ENCODE measurements at places on chromosomes 16 and 17. TPM values are rescaled to one million over a fixed set of nuclear protein-coding genes. Genes with fewer than 3 reads are reported as not detected.

DNA sequence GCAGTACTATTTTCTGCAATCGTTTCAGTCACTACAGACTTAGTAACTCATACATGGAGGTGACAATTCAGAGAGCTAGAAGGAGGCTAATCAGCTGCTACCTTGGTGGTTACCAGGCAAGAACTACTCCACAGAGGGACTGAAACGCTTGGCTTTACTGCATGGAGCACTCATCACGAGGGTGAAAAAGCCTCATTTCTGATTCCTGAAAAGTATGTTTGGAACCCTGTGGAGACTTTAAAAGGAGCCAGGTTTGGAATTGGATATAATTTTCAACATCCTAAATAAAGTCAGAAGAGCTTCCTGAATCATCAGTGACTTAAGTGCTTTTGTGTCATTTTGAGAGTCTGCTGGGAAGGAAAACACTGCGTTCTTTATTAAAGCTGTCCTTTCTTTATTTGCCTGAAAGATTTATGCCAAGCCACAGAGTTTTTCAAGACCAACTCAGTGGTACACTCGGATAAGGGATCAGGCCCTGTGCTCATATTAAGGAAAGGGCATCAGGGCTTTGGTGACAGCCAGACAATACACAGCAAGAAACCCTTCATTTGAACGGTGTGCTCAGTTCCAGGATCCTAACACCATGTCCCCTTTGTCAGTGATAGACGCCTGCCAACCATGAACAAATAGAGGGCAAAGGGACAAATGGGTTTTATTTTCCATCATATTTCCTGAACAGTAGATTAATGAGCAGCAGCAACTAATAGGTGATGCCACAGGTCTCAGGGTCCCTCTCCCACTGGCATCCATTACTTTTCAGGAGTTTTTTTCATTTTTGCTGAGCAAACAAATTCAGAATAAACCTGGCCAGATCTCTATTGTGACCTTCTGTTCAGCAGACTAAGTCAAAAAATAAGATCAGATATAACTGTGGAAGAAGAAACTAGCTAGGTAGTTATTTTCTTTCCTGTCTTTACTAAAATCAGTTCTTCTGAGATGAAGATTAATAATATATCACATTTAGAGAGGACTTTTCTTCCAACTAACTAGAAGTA lies 80.5 kb upstream of the CLEC18B start:
- no peak for DNase-seq

DNA sequence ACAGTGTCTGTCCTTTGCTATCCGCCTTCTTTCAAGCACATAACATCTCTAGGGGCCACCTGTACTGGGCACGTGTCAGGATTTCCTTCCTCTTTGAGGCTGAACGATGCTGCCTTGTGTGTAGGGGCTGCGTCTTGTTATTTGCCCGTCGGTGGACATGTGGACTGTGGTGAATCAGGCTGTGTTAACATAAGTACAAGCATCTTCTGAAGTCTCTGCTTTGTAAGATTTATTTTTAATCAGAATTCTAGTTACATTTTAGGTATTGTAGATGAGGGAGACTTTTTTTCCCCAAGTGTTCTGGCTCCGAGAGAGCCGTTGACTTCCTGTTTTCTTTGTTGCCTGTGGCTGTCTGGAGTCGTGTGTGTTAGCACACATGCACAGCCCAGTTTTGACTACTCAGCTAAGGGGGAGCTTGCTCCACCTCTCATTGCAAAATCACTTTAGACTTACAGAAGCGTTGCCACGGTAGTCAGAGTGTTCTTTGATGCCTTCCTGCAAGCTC lies 26.1 kb downstream of the SPG7 start:
- DNase-seq: no peak

DNA sequence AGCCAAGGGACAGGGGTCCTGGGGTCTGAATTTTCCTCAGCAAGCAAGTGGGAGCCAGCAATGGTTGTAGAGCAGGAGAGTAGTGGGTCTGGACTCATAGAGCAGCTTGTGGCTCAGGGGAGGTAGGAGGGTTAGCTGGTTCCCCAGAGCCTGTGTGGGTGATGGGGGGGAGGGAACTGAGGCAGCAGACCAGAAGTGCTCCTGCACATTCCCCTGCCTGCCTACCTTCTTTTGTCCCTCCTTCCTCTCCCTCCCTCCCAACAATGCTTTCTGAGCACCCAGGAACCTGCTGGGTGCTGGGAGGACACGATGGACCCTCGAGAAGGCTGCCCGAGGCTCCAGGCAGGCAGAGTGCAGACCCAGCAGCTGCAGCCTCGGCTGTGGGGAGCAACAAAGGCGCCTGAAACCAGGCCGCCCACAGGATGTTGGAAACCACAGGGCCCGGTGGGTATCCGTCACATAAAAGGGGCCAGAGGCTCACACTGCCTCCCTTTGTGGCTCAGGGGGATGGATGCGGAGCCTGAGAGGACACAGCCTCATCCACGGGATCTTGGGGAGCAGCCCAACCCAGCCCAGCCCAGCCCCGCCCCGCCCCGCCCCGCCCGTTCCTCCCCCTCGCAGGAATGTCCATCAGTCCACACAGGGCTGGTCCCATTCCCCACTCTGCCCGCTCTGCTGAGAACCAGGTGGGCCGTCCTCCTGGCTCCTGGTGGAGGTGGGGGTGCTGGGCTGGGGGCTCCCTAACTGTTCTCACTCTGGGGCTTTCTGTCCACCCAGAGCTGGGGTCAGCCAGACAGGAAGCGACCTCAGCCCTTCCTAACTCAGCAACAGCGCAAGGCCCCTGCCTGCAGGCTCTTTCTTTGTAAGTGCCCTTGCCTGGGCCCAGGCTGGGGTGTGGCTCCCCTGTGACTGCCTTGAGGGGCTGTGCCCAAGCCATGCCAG lies 1.7 kb upstream of the NLRC3 start:
- DNase-seq: no peak

TVP23A gene
- not detected for polyA plus RNA-seq

- DNase-seq: no peak
Observed at GRCh38 chr17:40796846-40797245, 2.9 kb downstream of the KRT28 start.

- DNase-seq: no peak
Observed at GRCh38 chr16:22743401-22743800, 70.6 kb upstream of the HS3ST2 start.

SYCE1L gene
- not detected for polyA plus RNA-seq

PIMREG gene
- polyA plus RNA-seq: 36.8 TPM

DNA sequence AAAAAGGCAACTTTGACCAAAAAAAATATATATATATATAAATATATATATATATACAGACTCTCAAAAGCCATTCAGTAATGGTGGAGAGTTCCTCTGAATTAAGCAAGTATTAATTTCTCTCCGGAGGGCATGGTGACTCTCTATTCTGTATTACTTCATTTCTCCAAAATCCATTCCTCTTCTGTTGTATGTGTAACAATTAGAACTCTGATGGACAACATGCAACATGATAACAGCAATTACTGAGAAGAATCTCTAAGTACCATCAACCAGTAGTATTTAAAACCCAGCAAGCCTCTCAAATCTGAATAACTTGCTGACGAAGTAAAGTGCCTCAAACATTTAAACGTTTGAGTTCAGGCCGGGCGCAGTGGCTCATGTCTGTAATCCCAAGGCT lies 2.3 kb downstream of the GRB2 start:
- DNase-seq: no peak

- no peak for DNase-seq
Observed at GRCh38 chr16:57409870-57410587, 5.5 kb downstream of the CCL17 start.

STARD3 gene
- polyA plus RNA-seq: 69.2 TPM

MAP2K6 gene
- polyA plus RNA-seq: 2.4 TPM

- no peak for DNase-seq
Observed at GRCh38 chr16:68147444-68147843, 62.3 kb downstream of the NFATC3 start.

- no peak for DNase-seq
Observed at GRCh38 chr16:73280388-73280787, 232.5 kb upstream of the ZFHX3 start.

- DNase-seq: no peak
Observed at GRCh38 chr16:80046848-80047247, 446.3 kb upstream of the MAF start.

- DNase-seq: no peak
Observed at GRCh38 chr16:49003022-49003421, 278.6 kb downstream of the CBLN1 start.

DNA sequence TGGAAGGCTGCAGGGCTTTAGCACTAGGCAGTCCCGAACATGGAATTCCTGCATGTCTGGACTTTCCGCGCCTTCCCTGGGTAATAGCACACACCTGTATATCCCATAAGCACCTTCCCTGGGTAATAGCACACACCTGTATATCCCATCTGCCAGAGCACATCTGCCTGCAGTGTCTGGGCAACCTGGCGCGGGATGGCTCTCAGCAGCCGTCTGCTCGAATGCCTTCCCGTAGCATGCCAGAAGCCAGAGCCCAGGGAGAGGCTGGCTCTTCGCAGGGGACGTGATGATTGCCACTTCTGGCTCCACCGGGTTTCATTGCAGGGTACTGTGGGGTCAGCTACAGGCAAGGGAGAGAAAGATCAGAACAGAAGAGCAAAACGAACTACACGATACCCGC lies 21.3 kb downstream of the MBTPS1 start:
- DNase-seq: no peak

- no peak for DNase-seq
Observed at GRCh38 chr16:2471016-2471652, at the start of gene NTN3. TSS of gene NTN3 (plus strand) at chr16:2471297. CDS start at chr16:2471702, 405 bp downstream.

Measured in IMR-90 (cell line).